ENCODE measurements at places on chromosomes 12 and 14.

GRCh38 chr12:26473291-26473690, 277.9 kb downstream of the SSPN start:
- no peak for DNase-seq

DNA sequence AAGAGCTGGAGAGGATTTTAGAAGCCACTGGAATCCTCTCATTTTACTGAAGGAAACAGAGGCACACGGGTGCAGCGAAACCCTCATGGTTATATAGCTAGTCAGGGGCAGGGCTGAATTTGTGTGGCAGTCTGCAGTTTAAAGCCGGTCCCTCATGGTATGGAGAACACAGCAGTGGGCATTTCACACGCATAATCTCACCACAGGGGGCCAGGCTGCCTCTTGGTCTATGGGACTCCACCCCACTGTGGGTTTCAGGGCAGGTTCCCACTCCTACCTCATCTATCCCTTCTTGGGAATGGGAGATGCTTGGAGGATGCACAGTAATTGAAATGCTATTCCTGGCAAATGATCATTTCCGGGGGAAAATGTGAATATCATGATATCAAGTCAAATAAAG, 400.6 kb downstream of the RGS6 start:
- DNase-seq, result no peak

GRCh38 chr12:132633901-132634300, 15.3 kb downstream of the P2RX2 start:
- no peak for DNase-seq

GRCh38 chr12:103401421-103401820, 94.3 kb downstream of the C12orf42 start:
- DNase-seq, result no peak

GRCh38 chr12:22318108-22318737, 16.3 kb downstream of the ST8SIA1 start:
- no peak for DNase-seq

GRCh38 chr14:71621276-71621675, 311.0 kb upstream of the RGS6 start:
- no peak for DNase-seq

GRCh38 chr12:88306471-88307069, 164.5 kb downstream of the TMTC3 start:
- no peak for DNase-seq

- DNase-seq, result no peak
Observed at GRCh38 chr14:22614240-22614799, 16.2 kb downstream of the ABHD4 start.

- peak; percentile 10 for DNase-seq
Observed at GRCh38 chr12:19382111-19382526, 57.2 kb upstream of the AEBP2 start.

- no peak for DNase-seq
Observed at GRCh38 chr14:57080691-57081090, 188.0 kb downstream of the EXOC5 start.

GRCh38 chr12:110718222-110718908, 24.3 kb downstream of the PPP1CC start:
- DNase-seq, result no peak

- no peak for DNase-seq
Observed at GRCh38 chr12:2944401-2945047, 14.7 kb upstream of the TEAD4 start.

GRCh38 chr12:29150462-29150861, 1.4 kb downstream of the FAR2 start:
- no peak for DNase-seq

DNA sequence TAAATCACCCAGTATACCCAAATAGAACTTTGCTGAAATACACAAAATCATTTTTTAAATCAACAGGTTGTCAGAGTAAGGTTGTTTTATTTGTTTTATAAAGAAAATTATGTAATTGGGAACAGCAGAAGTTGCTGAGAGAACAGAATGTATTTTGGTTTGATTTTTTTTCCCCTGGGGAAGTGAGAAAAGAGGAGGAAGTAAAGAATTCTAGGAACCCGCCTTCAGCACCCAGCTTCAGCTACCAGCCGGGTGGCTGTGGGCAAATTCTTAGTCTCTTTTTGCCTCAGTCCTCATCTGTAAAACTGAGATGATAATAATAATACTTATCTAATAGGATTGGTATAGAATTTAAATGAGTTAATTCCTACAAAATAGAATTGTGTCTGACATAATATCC, 119.4 kb downstream of the SRGAP1 start:
- DNase-seq, result no peak

- no peak for DNase-seq
Observed at GRCh38 chr12:123134271-123134671, 16.6 kb downstream of the PITPNM2 start.

- DNase-seq, result no peak
Observed at GRCh38 chr14:33509454-33509853, 441.4 kb downstream of the EGLN3 start.

GRCh38 chr14:38063711-38064320, 143.9 kb upstream of the SSTR1 start:
- no peak for DNase-seq

GRCh38 chr12:38601949-38602348, 285.4 kb downstream of the ALG10B start:
- no peak for DNase-seq

- peak; percentile 6 for DNase-seq
Observed at GRCh38 chr14:94548999-94549985, 11.9 kb upstream of the SERPINA4 start.

DNA sequence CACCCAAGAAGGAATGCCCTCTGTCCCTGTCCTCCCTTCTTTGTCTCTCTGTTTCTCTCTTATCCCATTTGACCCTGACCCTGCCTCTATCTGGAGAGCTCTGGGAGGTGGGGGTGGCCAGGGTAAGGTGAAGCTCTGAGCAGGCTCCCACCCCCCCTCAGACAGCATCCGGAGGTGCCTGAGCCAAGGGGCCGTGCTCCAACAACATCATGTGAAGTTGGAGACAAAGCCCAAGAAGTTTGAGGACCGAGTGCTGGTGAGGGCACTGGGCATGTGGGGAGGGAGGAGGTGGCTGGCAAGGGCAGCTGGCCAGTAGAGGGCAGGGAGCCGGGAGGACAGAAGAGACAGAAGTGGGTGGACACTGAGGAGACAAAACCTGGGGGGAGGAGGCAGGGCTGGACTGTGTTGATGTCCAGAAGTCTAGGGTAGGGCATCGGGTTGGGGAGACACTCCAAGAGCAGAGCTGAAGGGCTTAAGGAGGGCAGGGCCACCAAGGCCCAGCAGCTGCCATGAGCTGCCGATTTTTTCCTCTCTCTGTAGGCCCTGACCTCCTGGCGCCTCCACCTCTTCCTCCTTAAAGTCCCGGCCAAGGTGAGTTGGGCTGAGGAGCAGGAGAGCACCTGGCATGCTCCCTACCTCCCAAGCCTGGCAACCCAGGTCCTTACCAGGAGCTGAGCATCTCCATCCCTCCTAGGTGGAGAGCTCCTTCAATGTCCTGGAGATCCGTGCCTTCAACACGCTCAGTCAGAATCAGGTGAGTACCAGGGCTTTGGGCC, 1.9 kb downstream of the CARMIL3 start:
- no peak for DNase-seq

GRCh38 chr12:103707446-103707845, 120.4 kb downstream of the STAB2 start:
- no peak for DNase-seq

DNA sequence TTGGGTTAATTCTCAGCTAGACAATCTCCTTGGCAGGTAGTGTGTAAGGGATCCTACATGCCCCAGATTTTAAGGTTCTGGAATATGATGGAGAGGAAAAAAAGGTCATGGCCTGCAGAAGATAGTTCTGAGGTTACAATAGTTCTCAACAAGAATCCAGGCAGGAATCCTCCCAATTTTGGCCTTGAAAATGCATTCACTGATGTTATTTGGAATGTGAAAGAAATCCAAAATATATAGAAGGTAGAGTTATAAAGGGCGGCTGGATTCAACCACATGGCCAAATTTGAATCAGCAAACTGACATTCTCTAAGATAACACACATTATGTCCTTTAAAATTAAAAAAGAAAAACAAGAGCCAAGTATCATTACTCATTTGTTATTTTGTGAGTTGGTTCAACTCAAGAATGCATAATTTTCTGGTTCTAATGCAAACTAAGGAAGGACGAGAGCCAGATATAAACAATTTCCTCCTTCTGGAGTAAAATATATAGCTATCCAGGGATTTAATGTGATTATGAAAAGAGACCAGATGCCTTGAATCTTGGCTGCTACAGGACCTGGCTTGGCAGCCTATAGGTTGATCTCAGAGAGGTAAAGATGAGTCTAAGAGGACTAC, 177.0 kb upstream of the G2E3 start:
- DNase-seq, result no peak

- no peak for DNase-seq
Observed at GRCh38 chr14:51360592-51360991, 120.5 kb downstream of the TMX1 start.

DNA sequence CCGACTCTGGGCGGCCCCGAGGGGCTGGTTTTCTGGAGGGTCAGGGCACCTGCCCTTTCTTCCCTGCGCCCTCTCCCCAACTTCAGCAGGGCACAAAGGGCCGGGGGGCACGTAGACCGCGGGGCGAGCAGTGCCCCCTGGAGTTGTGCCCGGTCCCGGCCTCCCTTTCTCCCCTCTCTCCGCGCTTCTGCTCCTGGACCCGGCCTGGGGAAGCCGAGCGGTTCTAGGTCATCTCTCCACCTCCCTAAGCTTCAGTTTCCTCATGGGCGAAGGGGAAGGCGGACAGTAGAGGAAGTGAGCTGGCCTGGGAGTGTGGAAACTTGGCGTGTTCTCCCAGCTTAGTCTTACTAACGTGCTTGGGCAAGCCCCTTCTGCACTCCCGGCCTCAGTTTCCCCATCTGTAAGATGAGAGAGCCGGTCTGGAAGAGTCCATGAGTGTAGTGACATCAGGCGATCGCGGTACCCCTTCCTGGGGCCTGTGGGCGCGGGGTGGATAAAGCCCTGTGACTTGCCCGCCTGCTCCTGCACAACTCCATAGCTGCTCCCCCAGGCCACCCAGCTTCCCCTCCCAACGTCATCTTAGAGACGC, 158.6 kb upstream of the PARP11 start:
- DNase-seq, result no peak

Data from stimulated activated CD8-positive, alpha-beta memory T cell treated with anti-CD3 and anti-CD28 coated beads, Interleukin-12 subunit alpha, Interleukin-12 subunit beta, amount 100 ng/mL, for 4 hours (primary cell).